Ammon's horn (tissue), 1 donor: ENCODE measurements at places on chromosomes 1 and 21.

DNA sequence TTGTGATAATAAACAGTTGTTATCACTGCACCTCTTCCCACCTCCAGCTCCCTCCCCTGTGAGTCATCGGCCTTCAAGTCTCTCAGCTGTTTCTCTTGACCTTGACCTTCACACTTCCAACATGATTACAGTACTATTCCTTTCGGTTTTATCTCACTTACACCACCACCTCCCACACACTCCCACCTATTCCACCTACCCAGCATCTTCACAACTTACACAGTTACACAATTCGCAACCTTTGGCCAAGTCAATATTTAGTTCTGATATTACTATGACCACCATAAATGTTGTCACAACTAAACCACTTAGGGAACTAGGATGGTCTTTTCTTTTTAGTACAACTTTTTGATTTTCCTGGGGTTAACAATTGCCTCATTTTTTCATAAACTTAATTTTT is 60.2 kb downstream of the RIPK4 start:
- DNase-seq = no peak

DNA sequence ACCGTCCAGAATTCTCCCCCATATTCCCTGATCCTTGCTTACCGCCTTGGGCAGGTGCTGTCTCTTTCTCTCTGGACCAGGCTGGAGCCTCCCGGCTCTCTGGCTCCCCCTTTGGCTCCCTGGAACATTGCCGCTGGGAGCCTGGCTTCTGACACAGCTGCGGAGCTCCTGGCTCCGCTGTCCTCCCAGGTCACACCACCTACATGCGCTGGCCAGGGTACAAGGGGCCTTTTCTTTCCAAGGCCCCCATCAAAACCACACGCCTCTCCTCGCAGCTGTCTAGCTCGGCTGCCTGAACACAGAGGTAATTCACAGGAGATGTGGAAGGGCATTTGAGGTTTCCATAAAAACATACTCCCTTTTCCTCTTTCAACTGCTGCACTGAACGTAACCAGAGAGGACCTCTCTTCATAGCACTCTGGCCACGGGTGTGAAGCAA is 7.5 kb upstream of the ZNF648 start:
- DNase-seq = peak; percentile 27

DNA sequence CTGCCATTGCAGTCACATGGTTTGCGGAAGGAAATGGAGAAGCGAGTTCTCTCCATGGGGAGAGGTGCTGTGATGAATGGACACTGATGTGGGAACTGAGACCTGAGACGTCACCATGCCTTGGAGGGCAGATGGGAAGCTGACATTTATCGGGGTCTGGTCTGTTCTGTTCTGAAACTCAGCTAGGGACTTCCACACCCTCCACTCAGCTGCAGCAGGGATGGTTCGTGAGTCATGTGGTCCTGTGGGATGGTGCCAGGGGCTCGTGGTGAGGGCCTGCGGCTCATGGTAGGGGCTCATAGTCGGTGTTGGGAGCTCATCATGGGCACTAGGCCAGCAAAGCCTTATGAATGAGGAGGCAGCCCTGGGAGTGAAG is 6.1 kb downstream of the GPR137B start:
- DNase-seq = no peak

GRCh38 chr1:54378874-54379554 is 27.2 kb downstream of the SSBP3 start:
- DNase-seq = no peak

GRCh38 chr1:204891860-204892259 is 21.2 kb downstream of the NFASC start:
- DNase-seq = no peak

DNA sequence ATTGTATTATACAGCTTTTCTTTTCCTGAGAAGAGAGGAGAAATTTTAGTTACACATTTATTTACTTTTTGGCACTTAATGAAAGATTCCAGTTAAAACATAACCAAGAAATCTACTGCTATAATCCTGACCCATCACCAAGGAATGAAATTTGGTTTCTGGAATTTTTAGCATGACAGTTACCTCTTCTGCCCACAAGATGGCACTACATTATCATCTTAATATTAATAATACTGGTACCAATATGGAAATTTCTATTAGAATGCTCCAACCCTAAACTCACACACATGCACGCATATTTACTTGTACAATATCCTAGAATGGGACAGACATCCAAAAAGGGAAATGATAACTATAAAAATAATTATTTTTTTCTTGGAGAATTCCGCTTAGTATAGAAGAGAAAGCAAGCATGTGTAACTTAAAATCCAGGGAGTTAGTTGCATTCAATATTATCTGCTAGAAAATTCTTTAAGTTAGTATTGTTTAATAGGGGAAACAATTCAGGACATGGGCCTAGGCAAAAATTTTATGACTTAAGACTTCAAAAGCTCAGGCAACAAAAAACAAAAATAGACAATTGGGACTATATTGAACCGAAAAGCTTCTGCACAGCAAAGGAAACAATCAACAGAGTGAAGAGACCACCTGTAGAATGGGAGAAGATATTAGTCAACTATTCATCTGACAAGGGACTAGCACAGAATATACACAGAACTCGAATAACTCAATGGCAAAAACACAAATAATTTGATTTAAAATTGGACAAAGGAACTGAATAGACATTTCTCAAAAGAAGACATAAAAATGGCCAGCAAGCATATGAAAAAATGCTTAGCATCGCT is 37.4 kb downstream of the MAP3K21 start:
- DNase-seq = no peak

DNA sequence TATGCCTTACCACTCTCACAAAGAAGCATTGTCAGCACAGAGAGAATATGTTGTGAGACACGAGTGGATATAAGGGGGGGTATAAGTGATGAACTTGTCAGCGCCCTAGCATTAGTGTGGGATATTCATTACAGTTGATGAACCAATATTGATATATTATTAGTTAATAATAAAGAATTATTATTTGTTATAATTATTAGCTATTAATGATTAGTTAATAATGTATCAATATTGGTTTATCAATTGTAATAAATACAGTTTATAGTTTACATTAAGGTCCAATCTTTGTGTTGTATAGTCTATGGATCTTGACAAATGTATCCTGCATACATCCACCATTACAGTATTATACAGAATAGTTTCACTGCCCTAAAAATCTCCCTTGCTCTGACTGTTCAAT is 120.2 kb upstream of the NCAM2 start:
- no peak for DNase-seq

- DNase-seq = no peak
These were observed 8.8 kb downstream of the IFNGR2 start for GRCh38 chr21:33411949-33412430.

- DNase-seq = no peak
These were observed 8.0 kb downstream of the ARHGEF16 start for GRCh38 chr1:3462356-3463012.
